Stimulated activated CD8-positive, alpha-beta memory T cell treated with anti-CD3 and anti-CD28 coated beads, Interleukin-4, amount 100 ng/mL, for 1 hour (primary cell): ENCODE measurements at places on chromosomes 5 and 9.
A peak's percentile ranks its signal among the peaks of the same experiment; 100 is the strongest.

- DNase-seq: no peak
Observed at GRCh38 chr5:132363431-132364112, 5.9 kb upstream of the SLC22A5 start.

DNA sequence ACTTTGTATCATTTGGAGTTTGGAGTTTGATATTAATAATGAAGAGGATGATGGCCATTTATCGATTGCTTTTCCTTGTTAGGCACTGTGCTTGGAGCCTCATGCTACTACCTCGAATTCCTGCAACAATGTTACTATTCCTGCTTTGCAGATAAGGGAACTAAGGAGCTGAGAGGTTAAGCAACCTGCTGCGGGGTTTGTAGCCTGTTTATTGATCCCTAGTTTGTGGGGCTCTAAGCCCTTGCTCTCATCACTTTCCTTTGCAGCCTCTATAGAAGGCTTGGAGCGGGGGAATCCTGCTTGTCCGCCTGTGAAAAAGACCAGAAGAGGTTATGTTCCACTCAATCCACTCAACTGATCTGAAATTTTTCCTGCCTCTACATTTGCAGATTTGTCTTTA is 15.8 kb downstream of the ARHGEF28 start:
- no peak for DNase-seq

DNA sequence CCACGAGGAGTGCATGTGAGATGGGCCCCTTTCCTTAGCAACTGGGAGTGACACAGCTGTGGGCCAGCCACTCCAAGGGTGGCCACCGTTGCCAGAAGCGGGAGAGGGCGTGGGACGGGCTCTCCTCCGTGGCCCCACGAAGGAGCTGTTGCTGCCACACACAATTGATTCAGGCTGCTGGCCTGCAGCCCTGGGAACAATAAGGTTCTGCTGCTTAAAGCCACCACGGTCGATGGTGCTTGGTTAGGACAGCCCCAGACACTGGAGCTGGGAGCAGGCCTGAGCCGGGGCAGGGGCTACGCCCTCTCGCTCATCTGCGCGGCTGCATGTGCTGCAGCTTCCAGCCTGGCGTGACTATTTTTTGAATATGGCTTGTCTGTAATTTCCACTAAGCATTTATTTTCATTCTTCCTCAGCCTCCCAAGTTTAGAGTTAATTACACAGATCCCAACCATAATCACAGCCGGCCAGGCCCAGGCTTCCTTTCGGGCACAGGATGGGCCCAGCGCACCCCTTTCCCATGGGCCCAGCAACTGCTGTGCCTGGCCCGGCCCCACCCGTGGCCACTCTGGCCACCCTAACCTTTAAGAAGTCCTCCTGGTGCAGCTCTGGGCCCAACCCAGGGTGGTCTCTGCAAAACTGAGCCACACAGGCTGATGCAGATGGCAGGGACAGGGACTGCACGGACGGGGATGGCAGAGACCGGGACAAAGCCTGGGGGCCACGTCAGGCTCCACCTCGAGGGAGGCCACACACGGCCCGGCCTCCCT is 49.7 kb downstream of the VAV2 start:
- DNase-seq: no peak

DNA sequence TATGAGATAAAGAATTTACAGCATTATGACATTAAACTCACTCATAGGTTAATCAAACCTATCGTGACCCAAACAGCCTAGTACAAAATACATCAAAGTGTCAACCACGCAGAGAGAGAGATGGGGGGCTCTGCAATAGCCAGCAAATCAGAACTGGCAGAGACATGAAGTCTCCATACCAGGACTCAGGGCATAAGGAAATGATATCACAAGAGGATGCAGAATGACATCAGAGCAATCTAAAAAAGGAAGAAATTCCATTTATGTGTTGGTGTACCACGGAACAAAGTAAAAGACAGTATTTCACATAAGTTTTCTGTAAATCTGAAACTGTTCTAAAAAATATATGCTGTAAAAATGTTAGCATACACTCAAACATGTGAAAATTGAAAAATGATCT is 24.6 kb downstream of the BICD2 start:
- DNase-seq: no peak

- no peak for DNase-seq
Observed at GRCh38 chr5:124173386-124173785, 573.1 kb downstream of the ZNF608 start.

DNA sequence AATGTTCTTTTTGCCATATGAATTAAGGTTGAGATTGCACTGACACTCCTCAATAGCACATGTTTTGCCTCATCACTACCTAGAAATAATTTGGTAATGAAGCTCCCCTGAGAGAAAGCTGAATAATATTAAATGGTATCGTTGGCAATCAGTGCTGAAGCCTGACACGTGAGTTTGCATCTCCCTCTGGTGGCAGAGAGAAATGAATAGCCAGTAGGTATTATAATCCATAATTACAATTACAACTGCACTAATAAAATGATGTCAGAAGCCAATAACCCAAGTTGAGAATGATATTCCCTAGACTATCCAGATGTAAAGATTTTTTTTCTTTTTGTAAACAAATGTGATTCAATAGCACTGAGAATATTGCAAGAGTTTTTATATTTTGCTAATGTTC is 700.3 kb downstream of the PTPRD start:
- no peak for DNase-seq

DNA sequence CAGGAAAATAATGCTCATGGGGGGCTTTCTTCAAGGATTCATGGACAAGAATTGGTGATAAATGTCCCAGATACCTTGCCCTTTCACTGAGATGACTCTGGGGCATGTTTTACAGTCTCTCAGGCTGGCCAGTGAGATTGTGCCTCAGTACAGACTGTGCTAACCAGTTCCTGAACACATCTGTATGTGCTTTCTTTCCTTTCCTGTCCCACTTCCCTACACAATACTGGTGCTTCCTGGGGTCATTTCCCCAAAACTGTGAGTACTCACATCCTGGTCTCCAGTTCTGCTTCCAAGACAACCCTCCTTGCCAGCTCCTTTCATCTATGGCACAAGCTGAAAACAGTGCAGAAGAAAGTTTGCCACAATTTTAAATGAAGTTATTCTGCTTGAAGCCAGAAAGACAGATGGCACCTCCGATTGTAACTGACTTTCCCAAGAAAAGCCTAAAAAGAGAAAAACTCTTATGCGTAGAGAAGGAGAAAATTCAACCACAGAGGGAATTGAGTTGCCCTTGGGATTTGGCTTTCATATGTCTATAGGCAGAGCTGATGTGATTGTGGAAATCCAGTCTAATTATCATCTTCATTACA is 134.7 kb downstream of the DRD1 start:
- no peak for DNase-seq

DNA sequence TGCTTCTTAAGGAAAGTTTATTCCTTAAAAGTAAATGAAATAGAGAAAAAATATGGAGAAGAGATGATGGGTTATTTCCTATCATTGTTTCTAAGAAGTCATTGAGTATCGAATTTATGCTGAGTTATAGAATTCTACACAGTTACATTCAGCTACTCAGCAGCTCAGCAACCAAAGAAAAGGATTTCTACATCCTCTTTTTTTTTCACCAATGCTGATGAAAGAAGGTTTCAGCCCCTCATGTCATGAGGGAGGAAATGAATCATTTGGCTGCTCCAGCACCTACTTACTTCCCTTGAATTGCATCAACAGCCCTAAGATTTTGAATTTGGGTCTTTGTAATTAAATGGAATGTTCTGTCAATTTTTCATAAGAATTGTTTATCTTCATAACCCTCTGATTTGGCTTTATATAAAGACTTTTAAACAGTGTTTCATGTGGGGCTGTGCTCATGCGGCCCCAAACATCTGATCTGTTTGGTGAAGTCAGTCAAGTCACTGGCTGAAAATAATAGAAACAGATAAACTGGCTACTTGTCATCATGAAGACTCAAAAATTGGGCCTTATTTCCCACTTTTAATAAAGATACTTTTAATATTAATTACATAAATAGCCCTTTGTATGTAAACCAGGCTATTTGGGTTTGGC is 18.5 kb upstream of the SNX2 start:
- no peak for DNase-seq

DNA sequence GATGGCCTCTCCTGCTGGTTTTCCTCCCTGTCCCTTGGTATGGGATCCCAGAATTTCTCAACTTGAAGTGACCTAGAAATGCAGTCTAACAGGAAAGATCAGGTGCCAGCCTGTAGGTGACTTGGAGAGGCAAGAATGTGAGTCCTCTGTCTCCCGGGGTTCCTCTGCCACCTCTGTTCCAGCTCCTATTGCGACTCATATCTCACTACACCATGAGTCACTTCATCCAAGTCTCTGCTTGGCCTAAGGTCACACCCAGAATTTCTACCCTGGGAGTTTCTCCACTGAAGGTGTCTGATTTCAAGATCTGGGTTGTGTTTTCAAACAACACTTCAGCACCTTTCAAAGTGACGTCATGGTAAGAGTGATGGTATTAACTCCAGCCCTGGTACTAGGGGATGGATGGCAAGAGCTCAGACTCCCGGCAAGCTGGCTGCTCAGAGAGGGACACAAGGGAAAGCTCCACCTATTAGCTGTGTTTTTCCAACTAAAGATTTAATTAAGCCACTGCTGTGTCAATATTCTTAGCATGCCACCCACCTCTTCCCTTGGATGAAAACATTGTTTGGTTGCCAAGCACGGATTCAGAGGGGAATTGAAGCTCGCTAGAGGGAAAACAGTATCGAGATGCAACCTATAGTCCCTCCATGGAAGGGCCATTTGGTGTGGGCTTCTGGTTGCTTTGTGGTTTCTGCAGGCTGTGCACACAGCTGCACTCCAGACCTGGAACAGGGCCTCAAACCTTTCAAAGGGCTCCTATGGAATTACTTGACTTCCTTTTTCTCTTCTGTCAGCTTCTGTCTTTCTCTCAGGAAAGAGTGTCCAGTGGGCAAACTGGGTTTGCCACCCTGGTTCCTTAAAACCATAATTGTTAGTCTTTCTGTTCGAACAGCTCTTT is 205.7 kb downstream of the GAS1 start:
- no peak for DNase-seq

DNA sequence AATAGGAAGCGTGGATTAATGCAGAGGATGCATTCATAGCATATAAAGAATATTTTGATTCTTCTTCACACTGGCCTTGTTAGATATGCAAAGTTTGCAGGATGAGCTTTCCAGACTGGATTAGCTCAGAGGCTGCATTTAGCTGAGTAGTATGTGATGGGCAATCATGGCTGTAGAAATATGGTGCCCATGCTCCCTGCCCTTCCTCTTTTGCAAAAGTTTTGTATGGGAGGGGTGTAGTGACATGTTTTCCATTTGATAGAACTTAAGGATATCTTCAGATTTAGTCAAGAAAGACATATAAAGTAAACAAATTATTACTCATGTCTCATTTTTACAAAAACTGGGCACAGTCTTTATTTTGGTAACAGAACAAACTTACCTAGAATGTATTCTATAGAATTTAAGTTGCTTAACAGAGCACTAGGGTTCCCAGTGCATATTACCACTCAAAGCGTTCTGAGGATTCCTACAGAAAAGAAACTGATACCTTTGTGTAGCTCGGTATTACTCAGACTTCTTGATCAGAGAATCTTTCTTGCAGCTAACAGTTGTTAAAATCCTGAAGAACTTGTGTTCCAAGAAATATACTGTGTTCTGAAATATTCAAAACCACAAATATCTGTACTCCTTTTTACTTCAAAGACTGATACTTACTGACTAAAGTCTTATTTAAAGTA is 9.8 kb downstream of the GTF3C4 start:
- no peak for DNase-seq

GRCh38 chr5:97434021-97434420 is 251.0 kb upstream of the RIOK2 start:
- DNase-seq: no peak

GRCh38 chr9:124697326-124698200 is 73.5 kb downstream of the NR6A1 start:
- no peak for DNase-seq

DNA sequence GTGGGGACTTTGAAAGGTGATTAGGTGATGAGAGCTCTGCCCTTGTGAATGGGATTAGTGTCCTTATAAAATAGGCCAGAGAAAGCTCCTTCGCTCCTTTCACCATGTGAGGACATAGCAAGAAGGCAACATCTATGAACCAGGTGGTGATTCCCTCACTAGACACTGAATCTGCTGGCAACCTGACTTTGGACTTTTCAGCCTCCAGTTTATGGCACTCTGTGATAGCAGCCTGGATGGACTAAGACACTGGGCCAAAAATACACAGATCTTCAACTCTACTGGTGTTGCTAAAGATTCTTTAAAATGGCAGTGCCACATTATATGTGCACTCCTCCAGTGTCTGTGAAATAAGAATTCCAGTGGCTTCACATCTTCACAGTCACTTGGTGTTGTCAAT is 41.2 kb upstream of the COL15A1 start:
- no peak for DNase-seq

DNA sequence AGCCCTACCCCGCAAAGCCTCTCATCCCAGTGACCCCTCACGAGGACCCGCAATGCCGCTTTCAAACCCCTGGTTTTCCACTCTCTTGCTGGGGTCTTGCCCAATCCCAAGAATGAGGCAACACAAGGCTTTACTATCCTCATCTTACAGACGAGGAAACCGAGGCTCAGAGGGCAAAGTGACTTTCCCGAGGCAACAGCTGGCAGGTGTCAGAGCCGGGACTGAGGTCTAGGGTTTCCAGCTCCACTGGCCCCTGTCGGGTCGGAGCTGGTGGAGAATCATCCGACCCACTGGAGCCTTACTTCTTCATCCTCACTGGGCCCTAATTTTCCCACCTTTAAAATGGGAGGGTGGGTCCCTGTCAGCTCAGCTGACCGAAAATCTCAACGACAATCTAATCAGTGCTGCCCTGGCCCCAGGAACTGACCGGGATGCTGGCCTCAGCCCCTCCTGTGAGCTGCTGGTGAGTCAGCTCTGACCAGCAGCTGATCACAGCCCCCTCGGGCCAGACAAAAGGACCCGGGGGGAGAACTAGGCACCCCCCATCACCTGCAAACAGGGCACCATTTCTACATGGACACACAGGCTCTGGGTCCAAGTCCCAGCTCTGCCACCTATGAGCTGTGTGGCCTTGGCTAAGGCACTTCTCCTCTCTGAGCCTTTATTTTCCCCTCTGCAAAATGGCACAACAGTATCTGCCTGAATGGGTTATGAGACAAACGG is 72.7 kb upstream of the STXBP1 start:
- no peak for DNase-seq

DNA sequence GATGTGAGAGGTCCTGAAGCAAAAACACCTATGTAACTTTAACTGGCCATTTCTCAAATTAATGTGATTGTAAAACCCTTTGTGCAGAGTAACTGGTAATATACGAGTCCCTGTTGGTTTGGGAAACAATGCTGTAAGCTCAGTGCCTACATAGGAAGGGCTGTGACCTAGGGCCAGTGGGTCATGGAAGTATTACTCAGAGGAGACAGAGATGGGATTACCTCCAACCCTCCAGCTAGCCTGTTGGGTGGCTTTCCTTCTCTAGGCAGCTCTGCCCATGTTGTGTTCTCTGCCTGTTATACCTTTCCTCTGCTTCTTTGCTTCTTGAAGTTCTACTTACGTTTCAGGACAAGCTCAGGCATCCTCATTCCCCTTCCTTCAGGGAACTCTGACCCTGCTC is 294.8 kb upstream of the RFX3 start:
- DNase-seq: no peak

GRCh38 chr5:134662971-134663370 is 14.4 kb downstream of the SEC24A start:
- DNase-seq: no peak

GRCh38 chr9:33225319-33226147 is 14.4 kb upstream of the SPINK4 start:
- peak; percentile 36 for DNase-seq
